ENCODE measurements at places on chromosomes 5 and 9. TPM values are rescaled to one million over a fixed set of nuclear protein-coding genes. Genes with fewer than 3 reads are reported as not detected.

GRCh38 chr9:130330202-130330862 is 64.8 kb downstream of the HMCN2 start:
- no peak overlapping the region for H3K27ac ChIP-seq
- H3K27me3 ChIP-seq = peaks cover 75% of the 10 kb centered on the region
- H3K4me1 ChIP-seq = no peaks in the 10 kb centered on the region
- no peak for DNase-seq

DNA sequence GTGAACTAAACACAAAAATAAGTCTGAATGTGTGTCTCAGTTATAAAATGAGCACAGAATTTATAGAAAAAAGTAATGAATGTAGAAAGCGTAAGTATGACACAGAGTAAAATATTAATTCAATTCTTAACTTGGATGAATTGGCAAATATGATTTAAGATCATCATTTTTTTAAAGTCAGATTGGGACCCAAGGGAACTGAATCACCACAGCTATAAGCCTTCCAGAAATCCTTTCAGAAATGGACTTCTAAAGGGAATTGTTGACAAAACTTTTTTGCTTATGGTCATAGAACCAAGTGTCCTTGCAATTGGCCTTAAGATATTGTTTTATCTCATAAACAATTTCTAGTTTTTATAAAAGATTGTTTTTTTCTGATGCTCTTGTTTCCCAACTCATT is 495.1 kb upstream of the DAB2 start:
- H3K27me3 ChIP-seq = no peaks in the 10 kb centered on the region
- DNase-seq = no peak
- no peak overlapping the region for H3K4me3 ChIP-seq
- no peak overlapping the region for H3K27ac ChIP-seq
- H3K4me1 ChIP-seq = no peaks in the 10 kb centered on the region

- peaks cover 82% of the 10 kb centered on the region for H3K36me3 ChIP-seq
- no peak for DNase-seq
- no peaks in the 10 kb centered on the region for H3K27me3 ChIP-seq
- no peak overlapping the region for H3K4me3 ChIP-seq
- peaks cover 62% of the 10 kb centered on the region for H3K4me1 ChIP-seq
Observed at GRCh38 chr5:32600054-32600622, 14.8 kb downstream of the SUB1 start.

DNA sequence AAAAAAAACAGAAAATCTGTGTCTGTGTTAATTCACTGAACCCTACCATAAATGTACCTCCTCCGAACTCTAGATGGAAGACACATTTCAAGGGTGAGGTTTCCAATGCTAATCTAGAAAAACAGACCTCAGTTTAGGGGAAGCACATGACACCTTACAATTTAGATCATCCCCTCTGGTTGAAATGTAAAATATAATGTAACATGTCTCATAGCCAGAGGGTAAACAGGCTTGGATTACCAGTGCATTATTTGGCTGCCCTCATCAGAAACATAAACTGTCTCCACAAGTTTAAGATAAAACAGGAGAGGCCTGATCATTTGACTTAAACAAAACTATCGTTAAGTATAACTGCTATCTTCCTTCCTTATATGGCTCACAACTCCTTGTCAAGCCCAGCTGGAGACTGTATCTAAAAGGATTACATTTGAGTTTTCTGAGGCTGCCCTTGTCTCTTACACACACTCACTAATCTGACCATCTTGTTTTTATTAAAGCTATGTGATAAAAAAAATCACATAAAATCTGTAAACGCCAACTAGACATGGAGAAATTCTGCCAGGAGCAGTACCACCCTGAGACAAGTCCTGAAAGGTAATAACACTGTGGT is 105.7 kb downstream of the LURAP1L start:
- peaks cover 7% of the 10 kb centered on the region for H3K4me1 ChIP-seq
- H3K36me3 ChIP-seq = no peaks in the 10 kb centered on the region
- H3K4me3 ChIP-seq = no peak overlapping the region
- no peak overlapping the region for H3K27ac ChIP-seq
- DNase-seq = no peak

GRCh38 chr5:110321117-110321516 is 405.4 kb downstream of the TMEM232 start:
- no peaks in the 10 kb centered on the region for H3K4me1 ChIP-seq
- H3K27ac ChIP-seq = no peak overlapping the region
- no peaks in the 10 kb centered on the region for H3K36me3 ChIP-seq
- H3K27me3 ChIP-seq = no peaks in the 10 kb centered on the region

Gene MYMK
- total RNA-seq = not detected

Gene ENTPD8
- total RNA-seq = 14.6 TPM

- DNase-seq = no peak
- no peak overlapping the region for H3K4me3 ChIP-seq
- no peaks in the 10 kb centered on the region for H3K4me1 ChIP-seq
Observed at GRCh38 chr9:21461377-21461776, 20.7 kb downstream of the IFNE start.

GRCh38 chr5:102380174-102380573 is 84.1 kb upstream of the SLCO4C1 start:
- H3K27ac ChIP-seq = no peak overlapping the region
- H3K36me3 ChIP-seq = no peaks in the 10 kb centered on the region
- no peak for DNase-seq

GRCh38 chr5:114830114-114830513 is 339.6 kb downstream of the TRIM36 start:
- H3K27ac ChIP-seq = no peak overlapping the region
- H3K36me3 ChIP-seq = no peaks in the 10 kb centered on the region
- DNase-seq = no peak
- no peaks in the 10 kb centered on the region for H3K4me1 ChIP-seq

- no peaks in the 10 kb centered on the region for H3K27me3 ChIP-seq
- DNase-seq = no peak
- peaks cover 6% of the 10 kb centered on the region for H3K36me3 ChIP-seq
- H3K4me3 ChIP-seq = no peak overlapping the region
- no peak overlapping the region for H3K27ac ChIP-seq
Observed at GRCh38 chr5:14671414-14671813, 6.9 kb downstream of the OTULIN start.

GRCh38 chr9:89664896-89665329 is 60.1 kb downstream of the GADD45G start:
- H3K27me3 ChIP-seq = no peaks in the 10 kb centered on the region
- peak overlapping the region; percentile 81 for H3K27ac ChIP-seq
- H3K4me3 ChIP-seq = no peak overlapping the region
- H3K4me1 ChIP-seq = peaks cover 92% of the 10 kb centered on the region

DNA sequence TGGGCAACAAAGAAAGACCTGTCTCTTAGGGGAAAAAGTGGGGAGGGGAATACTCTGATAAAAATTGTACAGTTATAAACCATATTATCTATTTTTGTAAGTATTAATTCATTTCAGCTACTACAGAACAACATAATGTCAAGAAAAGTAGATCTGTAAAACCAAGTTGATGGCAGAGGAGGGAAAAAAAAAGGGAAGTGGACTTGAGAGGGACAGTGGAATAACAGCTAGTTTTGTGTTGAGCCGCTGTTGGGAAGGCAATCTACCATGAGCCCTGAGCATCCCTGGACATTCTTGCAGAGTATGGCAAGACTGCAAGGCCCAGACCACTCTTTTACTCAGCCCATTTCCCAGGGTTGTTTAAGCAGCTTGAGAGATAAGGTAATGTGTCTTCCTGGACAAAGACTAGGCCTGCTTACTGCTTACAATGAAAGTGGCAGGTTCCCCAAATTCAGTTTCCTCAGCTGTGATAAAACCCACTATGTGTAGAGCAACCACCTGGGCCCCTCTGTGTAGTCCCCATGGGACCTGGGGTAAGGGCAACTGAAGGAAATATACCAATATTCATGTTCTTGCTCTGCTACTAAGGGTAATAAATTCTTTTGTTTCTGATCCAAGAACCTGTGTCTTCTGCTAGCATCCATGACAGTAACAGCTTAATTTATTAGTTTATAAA is 25.0 kb downstream of the CEP120 start:
- peaks cover 82% of the 10 kb centered on the region for H3K36me3 ChIP-seq
- H3K27me3 ChIP-seq = no peaks in the 10 kb centered on the region
- no peak for DNase-seq
- no peaks in the 10 kb centered on the region for H3K4me1 ChIP-seq

Gene GARIN3
- total RNA-seq = not detected

Gene PRLR
- 11.7 TPM for total RNA-seq

Gene DAB2
- total RNA-seq = 34.4 TPM

Gene SPIN1
- 26.1 TPM for total RNA-seq

DNA sequence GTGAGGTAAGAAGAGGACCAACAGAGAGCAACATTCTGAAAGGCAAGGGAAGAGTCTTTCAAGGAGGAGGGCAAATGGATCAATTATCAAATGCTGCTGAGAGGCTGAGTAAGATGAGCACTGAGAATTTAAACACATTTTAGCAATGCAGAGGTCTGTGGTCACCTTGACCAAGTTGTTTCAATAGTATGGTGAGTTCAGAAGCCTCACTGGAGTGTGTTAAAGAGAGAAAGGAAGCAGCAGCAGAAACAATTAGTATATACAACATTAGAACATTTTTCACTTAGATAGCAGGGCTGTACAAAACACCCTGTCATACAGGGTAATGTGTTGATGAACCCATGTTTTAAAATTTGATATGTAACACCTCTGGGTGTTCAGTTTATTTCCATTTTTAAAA is 131.5 kb downstream of the NR6A1 start:
- no peak overlapping the region for H3K27ac ChIP-seq
- no peak for DNase-seq
- H3K27me3 ChIP-seq = no peaks in the 10 kb centered on the region
- H3K4me3 ChIP-seq = no peak overlapping the region

DNA sequence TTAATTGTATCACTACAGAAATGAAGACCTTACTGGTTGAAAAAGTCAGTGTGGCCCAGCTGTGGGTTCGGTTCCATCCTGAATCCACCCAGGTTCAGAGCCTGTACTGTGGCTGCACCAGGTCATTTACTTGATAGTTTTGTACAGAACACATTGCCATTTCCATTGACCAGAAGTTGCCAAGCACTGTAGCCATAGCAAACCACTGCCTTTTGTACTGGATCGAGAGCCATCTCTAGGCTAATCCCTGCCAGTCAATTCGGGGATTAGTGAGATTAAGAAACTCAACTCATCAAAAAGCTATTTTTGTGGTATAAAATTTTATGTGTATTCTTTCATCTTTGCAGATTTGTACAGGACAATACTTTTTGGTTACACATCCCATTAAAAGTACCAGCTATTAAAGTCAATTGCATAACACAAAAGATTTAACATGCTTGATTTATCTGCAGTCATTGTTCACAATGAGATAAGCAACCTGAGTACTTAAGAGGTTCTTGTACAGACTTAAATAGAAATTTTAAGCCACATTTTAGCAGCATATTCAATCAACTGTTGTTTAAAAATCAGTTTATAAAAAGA is 108.5 kb upstream of the OTULINL start:
- H3K4me1 ChIP-seq = no peaks in the 10 kb centered on the region
- H3K36me3 ChIP-seq = peaks cover 76% of the 10 kb centered on the region
- H3K27me3 ChIP-seq = no peaks in the 10 kb centered on the region
- H3K27ac ChIP-seq = no peak overlapping the region
- no peak for DNase-seq

GRCh38 chr5:35281613-35282012 is 51.3 kb upstream of the PRLR start:
- H3K27me3 ChIP-seq = no peaks in the 10 kb centered on the region
- H3K36me3 ChIP-seq = no peaks in the 10 kb centered on the region
- no peak overlapping the region for H3K27ac ChIP-seq
- DNase-seq = no peak

DNA sequence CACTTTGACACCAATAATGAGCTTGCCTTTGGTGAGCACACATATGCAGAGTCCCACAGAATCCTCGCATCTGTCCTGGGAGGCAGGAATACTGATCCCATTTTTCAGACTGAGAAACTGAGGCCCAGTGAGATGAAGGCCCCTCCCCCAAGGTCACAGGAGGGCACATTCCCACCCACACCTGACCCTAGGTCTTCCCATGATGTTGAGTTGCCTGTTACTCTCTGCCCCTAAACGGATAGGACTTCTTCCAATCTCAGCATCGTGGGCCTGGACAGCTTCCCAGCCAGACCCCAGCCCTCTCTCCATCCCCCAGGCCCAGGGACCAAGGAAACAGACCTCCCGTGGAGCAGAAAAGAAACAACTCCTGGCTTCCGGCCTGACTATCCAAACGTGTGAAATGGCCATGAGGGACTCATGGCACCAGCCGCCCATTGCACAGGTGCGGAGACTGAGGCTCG is 877 bp downstream of the SH3GLB2 start:
- H3K4me1 ChIP-seq = peaks cover 56% of the 10 kb centered on the region
- H3K27ac ChIP-seq = peak overlapping the region; percentile 88
- peak overlapping the region; percentile 87 for H3K4me3 ChIP-seq
- no peak for DNase-seq
- no peaks in the 10 kb centered on the region for H3K27me3 ChIP-seq
- H3K36me3 ChIP-seq = no peaks in the 10 kb centered on the region

DNA sequence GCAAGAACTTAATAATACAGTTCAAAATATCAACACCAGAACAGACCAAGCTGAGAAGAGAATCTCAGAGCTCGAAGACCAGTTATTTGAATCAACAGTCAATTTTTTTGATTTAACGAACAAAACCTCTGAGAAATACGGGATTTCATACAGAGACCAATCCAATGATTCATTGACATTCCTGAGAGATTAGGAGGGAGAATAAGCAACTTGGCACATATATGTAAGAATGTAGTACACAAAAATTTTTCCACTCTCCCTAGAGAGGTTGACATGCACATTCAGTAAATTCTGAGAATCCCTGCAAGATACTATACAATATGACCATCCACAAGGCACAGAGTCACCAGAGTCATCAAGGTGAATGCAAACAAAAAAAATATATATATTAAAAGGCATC is 1577.3 kb upstream of the C9orf72 start:
- H3K4me3 ChIP-seq = no peak overlapping the region
- H3K27ac ChIP-seq = no peak overlapping the region
- H3K4me1 ChIP-seq = no peaks in the 10 kb centered on the region
- no peak for DNase-seq
- H3K36me3 ChIP-seq = no peaks in the 10 kb centered on the region
- H3K27me3 ChIP-seq = no peaks in the 10 kb centered on the region

DNA sequence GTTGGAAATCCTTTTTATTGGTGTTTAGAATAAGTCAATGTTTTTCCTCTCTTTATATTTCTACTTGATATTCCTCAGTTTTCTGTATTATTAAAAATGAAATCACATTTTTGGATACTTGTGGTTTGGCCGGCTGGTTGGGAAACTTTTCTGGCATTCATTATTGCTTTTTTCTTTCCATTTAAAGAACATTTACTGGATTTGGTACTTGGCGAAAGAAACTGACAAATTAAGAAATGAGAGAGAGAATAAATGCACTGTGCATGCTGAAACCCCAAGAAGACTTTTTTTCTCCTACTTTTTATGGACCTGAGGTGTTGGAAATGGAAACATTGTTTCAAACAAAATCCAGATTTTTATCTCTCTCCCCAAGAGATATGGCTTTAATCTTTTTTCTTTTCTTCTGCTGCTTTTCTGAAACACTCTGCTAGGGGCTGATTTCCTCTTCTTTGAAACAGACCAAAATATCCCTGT is 128.4 kb downstream of the SNX18 start:
- H3K36me3 ChIP-seq = no peaks in the 10 kb centered on the region
- H3K27ac ChIP-seq = peak overlapping the region; percentile 79
- no peak overlapping the region for H3K4me3 ChIP-seq
- peaks cover 45% of the 10 kb centered on the region for H3K4me1 ChIP-seq
- H3K27me3 ChIP-seq = no peaks in the 10 kb centered on the region

- no peaks in the 10 kb centered on the region for H3K4me1 ChIP-seq
- H3K27ac ChIP-seq = no peak overlapping the region
- peak; percentile 24 for DNase-seq
- no peaks in the 10 kb centered on the region for H3K27me3 ChIP-seq
- peaks cover 7% of the 10 kb centered on the region for H3K36me3 ChIP-seq
Observed at GRCh38 chr9:114311571-114312512, 11.1 kb upstream of the ORM1 start.

Data from stomach (tissue), 19 donors.